NCI-H1930 (cell line): ENCODE measurements at places on chromosomes 3 and 15.

DNA sequence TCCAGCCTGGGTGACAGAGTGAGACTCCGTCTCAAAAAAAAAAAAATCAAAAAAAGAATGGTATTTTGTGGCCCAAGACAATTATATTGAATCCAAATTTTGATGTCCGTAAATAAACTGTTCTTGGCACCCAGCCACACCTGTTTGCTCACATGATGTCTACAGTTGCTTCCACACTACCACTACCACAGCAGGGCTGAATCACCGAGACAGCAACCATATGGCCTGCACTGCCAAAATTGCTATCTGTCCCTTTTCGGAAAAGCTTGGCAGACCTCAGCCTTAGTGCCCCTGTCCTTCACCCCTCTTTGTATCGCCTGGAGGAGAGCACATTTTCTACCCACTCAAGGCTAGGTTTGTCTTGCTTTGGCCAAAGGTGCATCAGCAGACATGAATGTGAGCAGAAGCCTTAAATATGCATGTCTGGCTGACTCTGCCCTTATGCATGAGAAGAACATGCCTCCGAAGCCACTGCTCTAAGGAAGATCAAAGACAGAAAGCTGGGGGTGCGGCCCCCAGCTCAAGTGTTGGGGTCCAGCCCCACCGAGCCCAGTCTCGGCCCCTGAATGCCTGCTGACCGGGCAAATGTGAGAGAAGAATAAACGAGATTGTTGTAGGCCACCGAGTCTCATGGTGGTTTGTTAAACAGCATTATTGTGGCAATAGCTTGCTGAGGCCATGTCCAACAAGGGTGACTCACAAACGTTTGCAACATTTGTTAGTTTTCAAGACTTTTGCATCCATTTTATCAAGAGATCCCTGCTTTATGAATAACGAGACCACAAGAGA lies 108.1 kb downstream of the TPRA1 start:
- DNase-seq: no peak

GRCh38 chr3:8301977-8302735 lies 199.5 kb upstream of the LMCD1 start:
- no peak for DNase-seq

- DNase-seq: no peak
Observed at GRCh38 chr3:98994128-98994762, 92.8 kb upstream of the DCBLD2 start.

GRCh38 chr15:50880651-50881114 lies 27.8 kb upstream of the AP4E1 start:
- DNase-seq: no peak

GRCh38 chr3:116552246-116552645 lies 107.0 kb upstream of the LSAMP start:
- no peak for DNase-seq

DNA sequence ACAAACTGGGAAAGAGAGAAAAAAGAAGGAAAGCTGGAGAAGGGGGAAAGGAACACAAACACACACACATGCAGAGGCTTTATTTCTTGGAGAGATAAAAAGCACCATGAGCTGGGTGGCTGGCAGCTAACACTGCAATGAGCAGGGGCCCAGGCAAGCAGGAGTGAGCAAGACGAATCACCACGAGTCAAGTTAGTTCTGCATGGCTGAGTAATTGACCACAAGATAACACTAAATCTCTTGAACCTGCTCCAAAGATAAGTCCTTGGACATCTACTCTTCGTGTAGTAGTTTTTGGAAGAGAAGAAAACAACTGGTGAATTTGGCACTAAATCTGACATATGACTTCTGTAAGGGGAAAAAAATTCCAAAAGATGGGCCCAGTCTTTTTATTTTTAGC lies 100.9 kb downstream of the MYO5A start:
- DNase-seq: no peak

- no peak for DNase-seq
Observed at GRCh38 chr3:136617198-136617597, 135.0 kb downstream of the STAG1 start.

DNA sequence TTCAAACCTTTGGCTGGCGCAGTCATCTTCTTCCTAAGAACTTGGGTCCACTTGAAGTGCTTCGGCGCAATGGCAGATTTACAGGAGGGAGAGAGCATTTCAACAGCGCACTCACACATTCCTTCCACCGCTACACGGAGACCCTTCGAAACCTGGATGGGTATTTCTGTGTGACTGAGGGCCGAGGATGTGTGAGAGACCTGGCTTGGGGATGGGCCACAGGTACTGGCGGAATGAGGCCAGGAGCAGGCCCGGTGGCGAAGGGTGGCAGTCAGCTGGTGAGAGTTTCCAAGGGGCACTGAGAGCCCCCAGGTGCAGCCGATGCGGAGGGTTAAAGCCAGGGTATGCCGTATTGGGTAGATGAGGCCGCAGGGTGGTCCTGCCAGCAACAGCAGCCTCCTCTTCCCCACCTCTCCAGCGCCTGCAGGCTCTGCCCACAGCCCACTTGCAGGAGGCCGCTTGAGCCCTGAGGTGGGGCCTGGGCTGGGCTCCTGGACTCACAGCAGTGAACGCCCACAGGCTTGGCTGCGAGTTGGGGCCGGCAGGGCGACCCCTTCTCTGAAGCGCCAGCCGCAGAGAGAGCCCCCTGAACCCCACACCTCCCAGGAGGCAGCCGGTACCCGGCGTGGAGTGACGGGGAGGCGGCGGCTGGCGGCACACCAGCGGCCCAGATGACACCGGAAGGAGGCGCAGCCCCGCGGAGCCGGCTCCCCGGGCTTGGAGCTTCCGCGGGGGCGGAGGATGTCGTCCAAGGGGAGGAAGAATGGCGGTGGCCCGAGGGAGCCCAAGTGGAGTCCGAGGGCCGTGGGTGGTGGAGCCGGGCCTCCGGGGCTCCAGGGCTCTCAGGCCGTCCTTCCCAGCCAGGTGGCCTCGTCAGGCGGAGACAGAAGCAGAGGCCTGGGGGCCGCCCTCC lies 166.5 kb downstream of the NSMCE3 start:
- no peak for DNase-seq

- DNase-seq: no peak
Observed at GRCh38 chr3:98823791-98824190, 60.7 kb downstream of the ST3GAL6 start.
